ENCODE measurements at places on chromosomes 13 and 19.

DNA sequence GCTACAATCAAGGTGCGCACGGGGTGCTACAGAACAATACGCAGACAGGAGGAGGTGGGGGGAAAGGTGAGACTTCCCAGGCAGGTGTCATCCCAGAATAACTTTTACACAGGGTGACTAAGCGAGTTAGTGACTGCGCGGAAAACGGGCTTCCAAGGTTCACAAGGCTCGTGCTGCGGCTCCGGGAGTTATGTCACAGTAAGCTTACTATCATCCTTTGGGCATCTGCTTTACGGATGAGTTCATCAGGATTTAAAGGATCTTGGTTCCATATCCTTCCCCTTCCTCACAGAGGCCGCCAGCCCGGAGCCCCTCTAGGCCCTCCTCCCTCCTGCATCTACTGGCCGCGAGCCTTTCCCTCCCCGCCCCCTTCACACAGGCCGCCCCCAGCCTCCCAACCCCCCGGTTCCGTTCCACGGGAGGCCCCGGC is 474 bp upstream of the IFT88 start:
- DNase-seq: peak; percentile 81

DNA sequence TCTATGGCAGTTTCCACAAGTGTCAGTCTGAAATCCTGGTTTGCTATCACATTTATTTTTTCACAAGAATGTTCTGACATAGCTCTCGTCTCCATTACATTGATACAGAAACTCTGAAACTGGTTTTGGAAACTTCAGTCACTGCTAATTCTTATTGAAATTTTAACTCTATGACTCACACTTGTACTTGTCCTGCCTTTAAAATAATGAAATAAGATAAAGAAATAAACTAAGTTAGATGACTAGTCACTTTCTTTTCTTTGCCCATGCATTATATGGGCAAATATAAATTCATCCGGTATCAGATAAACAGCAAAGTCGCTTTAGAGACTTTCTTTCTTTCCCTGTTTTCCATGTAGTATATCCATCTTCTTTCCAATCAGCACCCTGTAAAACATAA is 257.5 kb downstream of the PCDH9 start:
- DNase-seq: no peak

- peak; percentile 31 for DNase-seq
These were observed 15.1 kb downstream of the SMG9 start for GRCh38 chr19:43739439-43740235.

DNA sequence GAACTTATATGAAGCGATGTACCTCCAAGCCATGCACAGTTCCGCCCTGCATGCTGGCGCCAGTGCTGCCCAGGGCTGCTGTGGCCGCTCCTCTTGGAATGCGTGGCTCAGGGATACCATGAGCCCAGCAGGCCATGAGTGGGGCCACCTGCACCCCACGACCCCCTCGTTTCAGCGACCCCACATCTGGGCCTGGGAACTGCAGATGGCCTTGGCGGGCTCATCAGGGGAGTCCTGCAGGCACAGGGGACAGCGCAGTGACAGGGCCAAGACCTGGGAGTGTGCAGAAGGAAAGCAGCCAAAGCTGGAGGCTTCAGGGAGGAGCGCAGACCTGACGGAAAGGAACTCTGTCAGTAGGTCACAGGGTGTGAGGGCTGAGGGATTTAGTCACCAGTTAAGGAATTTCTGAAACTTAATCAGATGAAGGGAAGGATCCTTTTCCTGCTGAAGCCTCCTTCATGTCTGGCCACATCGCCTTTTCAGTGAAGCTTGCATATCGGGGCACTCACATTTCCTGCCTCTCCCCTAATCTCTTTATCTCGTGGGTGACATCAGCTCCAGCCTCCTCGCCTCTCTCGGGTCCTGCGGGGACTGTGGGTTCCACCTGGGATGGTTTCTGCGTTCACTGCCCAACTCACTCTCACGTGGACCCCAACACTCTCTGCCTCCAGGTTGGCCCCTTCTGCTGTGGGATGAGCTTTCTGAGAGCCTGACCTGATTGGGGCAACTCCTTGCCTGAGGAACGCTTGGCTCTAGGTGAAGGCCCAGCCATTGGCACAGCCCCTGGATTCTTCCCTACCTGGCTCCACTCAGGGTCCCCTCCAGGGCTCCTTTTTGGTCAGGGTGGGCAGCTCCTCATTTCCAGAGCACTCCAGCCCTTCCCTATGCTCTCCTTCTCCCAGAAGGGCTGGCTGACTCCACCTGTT is 123.5 kb downstream of the CRYL1 start:
- DNase-seq: peak; percentile 80

DNA sequence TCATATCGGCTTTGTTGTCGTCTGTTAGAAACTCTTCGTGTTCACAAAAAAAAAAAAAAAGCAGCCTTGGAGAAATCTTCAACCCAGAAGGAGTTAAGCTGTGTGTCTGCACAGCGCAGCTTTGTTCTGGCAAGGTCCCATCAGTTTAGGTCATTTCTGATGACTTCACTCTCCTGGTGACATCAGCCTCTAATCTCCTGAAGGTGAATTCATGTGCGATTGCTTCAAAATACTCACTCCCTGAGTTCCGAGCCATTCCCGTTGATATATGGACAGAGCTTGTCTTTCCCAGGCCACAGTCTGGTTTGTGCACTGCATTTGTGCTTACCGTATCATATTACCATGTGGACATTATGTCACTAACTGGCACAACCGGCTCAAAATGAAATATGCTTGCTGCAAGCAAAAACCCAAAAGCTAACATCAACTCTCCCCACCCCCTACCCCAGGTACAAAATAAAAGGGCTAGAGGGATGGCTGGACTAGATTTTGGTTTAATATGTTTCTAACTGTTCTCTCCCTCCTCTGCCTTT is 342.4 kb downstream of the KCNRG start:
- DNase-seq: peak; percentile 63

DNA sequence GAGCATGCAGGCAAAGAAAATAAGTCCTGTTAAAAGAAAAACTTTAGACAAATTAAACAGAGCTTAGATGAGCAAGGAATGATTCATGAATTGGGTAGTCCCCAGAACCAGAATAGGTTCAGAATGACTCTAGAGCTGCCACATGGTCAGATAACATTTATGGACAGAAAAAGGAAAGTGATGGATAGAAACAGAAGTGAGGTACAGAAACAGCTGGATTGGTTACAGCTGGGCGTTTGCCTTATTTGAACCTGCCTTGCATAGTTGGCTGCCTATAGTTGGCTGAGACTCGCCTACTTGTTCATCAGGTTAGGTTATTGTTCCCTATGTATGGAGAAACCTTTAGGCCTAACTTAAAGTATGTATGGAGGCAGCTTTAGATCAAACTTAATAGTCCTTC is 35.4 kb downstream of the WDFY2 start:
- DNase-seq: peak; percentile 66

Data from EL (cell line).